ENCODE measurements at places on chromosomes 7 and 10. TPM values are rescaled to one million over a fixed set of nuclear protein-coding genes. Genes with fewer than 3 reads are reported as not detected.

IFIT1B gene
- total RNA-seq: 2.1 TPM

MMP21 gene
- under 0.01 TPM for total RNA-seq

FLNC gene
- 611 TPM for total RNA-seq

CYP26C1 gene
- total RNA-seq: not detected

DKK1 gene
- total RNA-seq: under 0.01 TPM

ITGA8 gene
- 9.4 TPM for total RNA-seq

PRSS2 gene
- not detected for total RNA-seq

HMX2 gene
- total RNA-seq: not detected

TMEM229A gene
- not detected for total RNA-seq

BMPER gene
- 9.4 TPM for total RNA-seq

PALD1 gene
- total RNA-seq: 15.7 TPM

SSC4D gene
- 1.0 TPM for total RNA-seq

DGKI gene
- 1.0 TPM for total RNA-seq

ATRNL1 gene
- 7.8 TPM for total RNA-seq

C10orf53 gene
- total RNA-seq: not detected

FAM131B gene
- total RNA-seq: 1.0 TPM

LFNG gene
- total RNA-seq: 23.0 TPM

PIK3AP1 gene
- total RNA-seq: 6.3 TPM

TUBAL3 gene
- total RNA-seq: not detected

CCSER2 gene
- 43.3 TPM for total RNA-seq

C10orf62 gene
- under 0.01 TPM for total RNA-seq

SPDYE1 gene
- total RNA-seq: not detected

SEMA3A gene
- 24.5 TPM for total RNA-seq

NKX1-2 gene
- total RNA-seq: not detected

XRCC2 gene
- total RNA-seq: 1.6 TPM
